Neural crest cell (in vitro differentiated cells): ENCODE measurements at places on chromosomes 3 and 15.

DNA sequence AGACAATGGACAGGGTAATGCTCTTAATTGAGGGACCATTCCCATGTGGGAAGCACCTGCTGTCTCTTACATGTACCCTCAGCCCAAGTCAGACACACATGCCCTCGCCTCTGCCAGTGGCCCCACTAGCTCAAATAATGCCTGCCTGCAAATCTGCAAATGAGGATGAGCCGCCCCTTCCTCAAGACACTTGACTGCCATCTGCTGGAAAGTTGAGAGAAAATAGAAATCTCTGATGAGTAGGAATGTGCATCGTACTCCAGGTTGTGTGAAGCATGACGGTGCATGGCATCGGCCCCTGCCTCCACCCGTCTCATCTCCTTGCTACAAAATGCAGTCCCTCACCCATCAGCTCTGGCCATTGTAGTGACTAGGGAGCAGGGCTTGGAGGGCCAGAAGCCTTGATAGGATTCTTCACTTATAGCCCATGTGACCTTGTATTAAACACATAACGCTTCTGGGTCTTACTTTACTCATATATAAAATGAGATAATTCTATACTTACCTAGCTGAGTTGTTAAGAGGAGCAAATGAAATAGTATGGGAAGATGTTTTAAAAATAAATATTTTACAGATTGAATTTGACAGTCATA, 6.3 kb upstream of the SCN5A start:
- peak; percentile 43 for DNase-seq

GRCh38 chr3:188759336-188760005, 412.3 kb upstream of the TPRG1 start:
- DNase-seq: no peak

- no peak for DNase-seq
These were observed 59.1 kb downstream of the CORO2B start for GRCh38 chr15:68637767-68638404.

- no peak for DNase-seq
These were observed 406.1 kb downstream of the PLCL2 start for GRCh38 chr3:17290894-17291293.
